Activated naive CD4-positive, alpha-beta T cell (primary cell): ENCODE measurements at places on chromosomes 3 and 15.

- DNase-seq: no peak
Observed at GRCh38 chr3:143847787-143848631, at the start of gene SLC9A9. Gene SLC9A9, minus strand, starts transcription at chr3:143848468. Its CDS starts 146 bp downstream, at chr3:143848322.

DNA sequence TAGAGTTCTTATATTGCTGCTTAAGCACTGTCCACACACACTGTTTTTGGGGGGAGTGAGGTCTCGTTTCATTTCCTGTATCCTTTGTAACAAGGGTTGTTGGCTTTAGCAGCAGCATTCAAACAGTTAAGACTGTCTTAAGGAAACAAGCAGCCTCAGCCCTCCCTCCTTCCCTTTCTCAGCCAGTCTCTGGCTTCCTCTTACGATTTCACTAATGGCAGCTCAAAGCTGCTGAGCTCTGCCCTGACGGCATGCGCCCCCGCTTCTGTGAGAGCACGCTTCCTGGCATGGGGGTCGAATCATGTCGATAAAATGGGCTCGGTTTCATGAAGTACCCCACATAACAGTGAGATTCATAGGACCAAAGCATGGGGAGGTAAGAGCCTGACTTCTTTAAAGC, 105.0 kb downstream of the KLHL25 start:
- DNase-seq: peak; percentile 13

DNA sequence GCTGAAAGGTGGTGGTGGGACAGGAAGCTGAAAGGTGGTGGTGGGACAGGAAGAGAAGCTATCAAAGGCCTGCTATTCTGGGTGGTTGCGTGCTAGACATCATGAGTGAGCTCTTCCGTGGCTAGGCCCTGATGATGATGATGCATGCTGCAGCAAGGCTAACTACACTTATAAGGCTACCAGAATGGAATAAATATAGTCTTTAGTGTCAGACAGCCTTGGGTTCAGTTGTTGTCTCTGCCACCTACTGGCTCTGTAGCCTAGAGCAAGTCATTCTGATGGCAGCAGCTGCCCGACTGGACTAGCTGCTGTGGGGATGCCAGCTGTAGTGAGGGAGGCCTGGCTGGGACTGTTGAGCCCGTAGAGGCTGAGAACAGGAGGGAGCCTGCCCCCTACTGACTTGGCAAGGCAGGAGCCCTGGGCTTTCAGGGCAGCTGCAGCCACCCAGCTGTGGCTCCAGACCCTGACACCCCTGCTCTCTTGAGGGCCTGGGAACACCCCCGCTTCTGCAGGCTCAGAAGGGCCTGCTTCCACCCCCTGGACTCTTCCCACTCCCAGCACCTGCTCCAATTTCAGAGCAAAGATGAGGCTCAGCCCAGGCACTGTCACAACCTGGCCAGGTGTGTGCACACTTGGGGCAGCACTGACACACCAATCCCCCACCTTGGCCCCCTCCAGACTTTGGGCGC, 21.4 kb upstream of the ZBED2 start:
- DNase-seq: no peak

DNA sequence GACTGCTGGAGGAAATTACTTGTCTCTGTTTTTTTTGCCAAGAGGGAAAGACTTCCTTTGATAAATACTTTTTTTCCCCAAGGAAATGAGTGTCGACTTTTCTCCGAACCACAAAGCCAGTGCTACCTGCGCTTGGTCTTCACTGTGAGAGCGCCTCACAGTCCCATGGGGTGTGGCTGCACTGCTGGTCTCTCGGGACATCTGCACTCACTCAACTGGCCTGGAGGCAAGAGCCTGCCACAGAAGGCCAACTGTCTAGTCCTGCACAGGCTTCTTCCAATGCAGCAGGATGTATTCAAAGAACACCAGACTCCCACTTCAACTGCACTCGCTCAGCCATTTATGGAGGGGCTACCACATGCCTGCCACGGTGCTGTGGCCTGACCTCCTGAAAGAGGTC, 40.6 kb upstream of the CGNL1 start:
- DNase-seq: no peak

DNA sequence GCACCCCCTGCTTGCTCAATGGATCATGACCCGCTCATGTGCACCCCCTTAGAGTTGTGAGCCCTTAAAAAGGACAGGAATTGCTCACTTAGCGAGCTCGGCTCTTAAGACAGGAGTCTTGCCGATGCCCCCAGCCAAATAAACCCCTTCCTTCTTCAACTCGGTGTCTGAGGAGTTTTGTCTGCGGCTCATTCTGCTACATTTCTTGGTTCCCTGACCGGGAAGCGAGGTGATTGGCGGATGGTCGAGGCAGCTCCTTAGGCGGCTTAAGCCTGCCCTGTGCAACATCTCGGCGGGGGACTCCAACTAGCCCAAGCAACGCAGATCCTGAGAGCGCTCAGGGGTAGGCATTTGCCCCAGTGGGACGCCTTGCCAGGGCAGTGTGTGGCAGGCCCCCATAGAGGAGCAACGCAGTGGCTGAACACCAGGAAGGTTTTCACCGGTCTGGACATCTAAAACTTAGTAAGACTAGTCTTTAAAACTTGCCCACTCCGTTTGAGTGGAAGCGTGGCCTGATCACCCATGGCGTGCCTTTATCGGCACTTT, 9.5 kb downstream of the SLCO2A1 start:
- DNase-seq: no peak

- no peak for DNase-seq
Observed at GRCh38 chr3:157581371-157581770, 78.2 kb upstream of the VEPH1 start.

GRCh38 chr3:124793054-124793739, 62.9 kb downstream of the UMPS start:
- no peak for DNase-seq

DNA sequence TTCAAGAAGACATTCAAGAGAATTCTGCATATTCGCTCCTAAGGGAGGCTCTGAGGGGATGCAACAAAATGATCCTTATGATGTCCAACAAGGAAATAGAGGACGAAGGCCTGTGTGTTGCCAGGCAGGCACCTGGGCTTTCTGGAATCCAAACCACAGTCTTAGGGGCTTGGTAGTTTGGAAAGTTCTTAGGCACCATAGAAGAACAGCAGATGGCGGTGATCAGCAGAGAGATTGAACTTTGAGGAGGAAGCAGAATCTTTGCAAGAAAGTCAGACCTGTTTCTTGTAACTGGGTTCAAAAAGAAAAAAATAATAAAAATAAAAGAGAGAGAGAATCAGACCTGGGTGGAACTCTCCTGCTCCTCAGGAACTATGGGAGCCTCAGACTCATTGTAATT, 11.7 kb upstream of the ATG7 start:
- DNase-seq: no peak

- DNase-seq: no peak
Observed at GRCh38 chr15:57720867-57721266, 14.4 kb downstream of the POLR2M start.

- no peak for DNase-seq
Observed at GRCh38 chr3:6861625-6862000, 698 bp downstream of the GRM7 start.

DNA sequence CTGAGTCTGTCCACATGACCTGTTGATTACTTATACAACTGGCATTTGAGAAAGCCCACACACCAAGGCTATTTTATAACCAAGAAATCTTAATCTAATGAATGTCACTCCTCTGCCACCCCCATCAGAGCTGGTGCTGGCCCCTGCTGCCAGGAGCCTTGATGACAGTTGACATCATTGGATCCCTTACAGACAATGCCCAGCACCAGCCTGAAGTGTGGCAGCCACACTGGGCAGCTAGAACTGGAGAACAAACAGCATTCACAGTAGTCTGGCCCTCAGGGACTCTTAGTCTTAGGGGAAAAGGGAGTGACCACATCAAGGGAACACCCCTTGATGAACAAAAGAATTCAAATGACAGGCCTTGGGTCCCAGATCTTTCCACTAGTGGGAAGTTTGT, 840.6 kb downstream of the EPHA3 start:
- no peak for DNase-seq

DNA sequence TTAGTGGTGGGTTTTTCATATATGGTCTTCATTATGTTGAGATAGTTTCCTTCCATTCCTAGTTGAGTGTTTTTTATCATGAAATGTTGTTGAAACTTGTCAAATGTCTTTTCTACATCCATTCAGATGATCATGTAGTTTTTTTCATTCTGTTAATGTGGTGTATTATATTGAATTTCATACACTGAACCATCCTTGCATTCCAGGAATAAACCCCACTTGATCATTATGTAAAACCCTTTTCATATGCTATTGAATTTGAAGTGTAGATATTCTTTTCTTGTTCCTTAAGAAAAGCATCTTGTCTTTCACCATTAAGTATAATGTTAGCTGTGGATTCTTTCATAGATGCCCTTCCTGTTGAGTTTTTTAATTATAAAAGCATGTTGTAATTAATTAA, 42.9 kb downstream of the PIAS1 start:
- no peak for DNase-seq

GRCh38 chr3:13494463-13495350, 14.6 kb downstream of the HDAC11 start:
- DNase-seq: no peak

- DNase-seq: peak; percentile 15
Observed at GRCh38 chr15:62067448-62068044, 769 bp downstream of the C2CD4A start.

DNA sequence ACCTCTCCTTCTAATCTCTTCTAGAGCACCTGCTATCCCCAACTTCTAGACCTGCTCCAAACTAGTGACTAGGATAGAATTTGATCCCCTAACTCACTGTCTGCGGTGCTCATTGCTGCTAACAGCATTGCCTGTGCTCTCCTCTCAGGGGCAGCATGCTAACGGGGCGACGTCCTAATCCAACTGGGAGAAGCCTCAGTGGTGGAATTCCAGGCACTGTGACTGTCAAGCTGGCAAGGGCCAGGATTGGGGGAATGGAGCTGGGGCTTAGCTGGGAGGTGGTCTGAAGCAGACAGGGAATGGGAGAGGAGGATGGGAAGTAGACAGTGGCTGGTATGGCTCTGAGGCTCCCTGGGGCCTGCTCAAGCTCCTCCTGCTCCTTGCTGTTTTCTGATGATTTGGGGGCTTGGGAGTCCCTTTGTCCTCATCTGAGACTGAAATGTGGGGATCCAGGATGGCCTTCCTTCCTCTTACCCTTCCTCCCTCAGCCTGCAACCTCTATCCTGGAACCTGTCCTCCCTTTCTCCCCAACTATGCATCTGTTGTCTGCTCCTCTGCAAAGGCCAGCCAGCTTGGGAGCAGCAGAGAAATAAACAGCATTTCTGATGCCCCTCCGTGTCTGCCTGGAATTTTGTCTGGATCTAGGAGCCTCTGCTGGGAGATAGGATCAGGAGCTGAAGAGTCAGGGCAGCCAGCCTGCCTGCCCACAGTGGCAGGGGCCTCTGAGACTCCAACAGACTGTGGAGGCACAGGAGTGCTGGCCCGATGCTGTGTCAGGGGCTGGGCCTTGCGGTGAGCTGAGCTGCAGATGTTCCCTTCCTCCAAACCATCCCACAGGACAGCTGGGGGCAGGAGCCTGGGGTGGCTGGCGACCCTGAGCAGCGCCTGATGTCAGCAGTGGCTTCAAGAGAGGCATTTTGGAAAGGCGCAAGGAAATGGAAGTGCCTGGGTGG, 3.0 kb downstream of the ISLR start:
- DNase-seq: no peak

DNA sequence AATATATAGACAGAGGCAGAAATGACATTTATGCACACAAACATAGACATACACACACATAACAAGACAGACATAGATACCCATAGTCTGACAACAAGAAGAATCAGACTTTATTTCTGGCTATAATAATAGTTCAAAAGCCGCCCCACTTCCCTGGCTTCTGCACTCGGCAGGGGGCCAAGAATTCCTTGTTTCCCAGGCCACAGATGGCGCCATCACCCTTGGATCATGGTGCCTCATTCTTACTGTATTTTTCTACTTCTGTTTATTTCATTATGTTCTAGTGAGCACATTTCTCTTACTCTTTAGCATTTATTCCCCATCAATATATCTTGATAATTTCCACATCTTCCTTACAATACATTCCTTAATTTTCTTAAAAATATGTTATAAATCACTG, 387.5 kb downstream of the NLGN1 start:
- no peak for DNase-seq

DNA sequence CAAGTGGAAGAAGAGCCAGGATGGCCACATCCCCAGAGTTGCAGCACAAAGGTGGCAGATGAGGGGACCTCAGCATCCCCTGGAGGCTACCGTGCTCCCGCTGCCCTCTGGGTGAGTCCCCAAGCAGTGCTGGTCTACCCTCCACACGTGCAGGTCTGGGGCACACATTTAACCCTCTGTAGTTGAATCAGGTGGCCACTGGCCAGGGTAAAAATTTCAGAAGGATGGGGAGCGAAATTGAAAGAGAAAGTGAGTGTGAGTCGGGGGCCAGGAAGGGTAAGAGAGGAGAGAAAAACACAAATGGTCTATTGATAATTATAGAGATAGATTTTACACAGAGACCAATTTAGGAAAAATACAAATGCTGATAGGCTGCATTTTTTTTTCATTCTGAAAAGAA, 139.5 kb upstream of the EIF1B start:
- no peak for DNase-seq

DNA sequence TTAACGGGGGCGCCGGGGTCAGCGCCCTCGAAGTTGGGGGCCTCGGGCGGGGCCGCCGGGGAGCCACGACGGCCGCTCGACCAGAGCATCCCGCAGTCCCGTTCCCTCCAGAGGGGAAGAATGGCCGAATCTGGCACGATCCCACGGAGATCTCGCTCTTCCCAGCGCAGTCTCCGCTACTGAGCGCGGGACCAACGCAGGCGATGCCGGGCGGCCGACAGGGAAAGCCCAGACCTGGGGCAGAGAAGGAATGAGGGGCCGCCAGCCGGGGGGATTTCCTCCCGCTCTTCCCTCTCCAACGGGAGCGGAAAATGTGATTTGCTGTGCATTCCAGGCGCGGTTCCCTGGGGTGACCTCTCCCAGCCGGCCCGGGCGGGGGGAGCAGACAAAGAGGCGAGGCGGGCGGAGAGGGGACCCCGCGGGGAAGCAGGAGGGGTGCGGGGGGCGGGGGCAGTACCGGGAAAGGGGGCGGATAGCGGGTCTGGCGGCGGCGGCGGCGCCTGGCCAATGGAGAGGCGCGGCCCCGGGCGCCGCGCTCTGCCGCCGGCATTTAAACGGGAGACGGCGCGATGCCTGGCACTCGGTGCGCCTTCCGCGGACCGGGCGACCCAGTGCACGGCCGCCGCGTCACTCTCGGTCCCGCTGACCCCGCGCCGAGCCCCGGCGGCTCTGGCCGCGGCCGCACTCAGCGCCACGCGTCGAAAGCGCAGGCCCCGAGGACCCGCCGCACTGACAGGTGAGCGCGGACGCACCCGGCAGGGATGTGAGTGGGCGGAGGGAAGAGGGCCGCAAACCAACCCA, at the start of gene GREM1:
Gene GREM1, plus strand, starts transcription at position 579 of the 801 bp plus-strand sequence. CDS start 12,687 bp downstream, outside the sequence.
- no peak for DNase-seq

DNA sequence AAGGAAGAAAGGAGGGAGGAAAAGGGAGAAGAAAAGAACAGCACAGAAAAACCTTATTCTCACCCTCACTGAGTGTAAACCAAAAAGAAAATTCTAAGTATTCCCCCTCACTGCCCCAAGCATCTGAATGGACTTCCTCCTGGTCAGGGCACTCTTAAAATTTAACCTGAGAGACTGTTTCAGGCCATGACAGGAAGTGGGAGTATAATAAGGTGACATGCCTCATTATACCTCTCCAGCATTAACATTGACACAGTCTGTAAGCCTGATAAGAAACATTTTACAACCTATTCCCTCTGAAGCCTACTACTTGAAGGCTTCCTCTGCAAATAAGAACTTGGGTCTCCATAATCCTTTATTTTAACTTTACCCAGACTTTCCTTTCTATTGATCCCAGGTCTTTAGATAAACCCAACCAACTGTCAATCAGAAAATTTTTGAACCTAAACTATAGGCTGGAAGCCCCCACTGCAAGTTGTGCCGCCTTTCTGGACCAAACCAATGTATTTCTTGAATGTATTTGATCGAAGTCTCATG, 41.7 kb downstream of the SLCO2A1 start:
- DNase-seq: no peak
